ENCODE measurements at places on chromosomes 1 and 21.

DNA sequence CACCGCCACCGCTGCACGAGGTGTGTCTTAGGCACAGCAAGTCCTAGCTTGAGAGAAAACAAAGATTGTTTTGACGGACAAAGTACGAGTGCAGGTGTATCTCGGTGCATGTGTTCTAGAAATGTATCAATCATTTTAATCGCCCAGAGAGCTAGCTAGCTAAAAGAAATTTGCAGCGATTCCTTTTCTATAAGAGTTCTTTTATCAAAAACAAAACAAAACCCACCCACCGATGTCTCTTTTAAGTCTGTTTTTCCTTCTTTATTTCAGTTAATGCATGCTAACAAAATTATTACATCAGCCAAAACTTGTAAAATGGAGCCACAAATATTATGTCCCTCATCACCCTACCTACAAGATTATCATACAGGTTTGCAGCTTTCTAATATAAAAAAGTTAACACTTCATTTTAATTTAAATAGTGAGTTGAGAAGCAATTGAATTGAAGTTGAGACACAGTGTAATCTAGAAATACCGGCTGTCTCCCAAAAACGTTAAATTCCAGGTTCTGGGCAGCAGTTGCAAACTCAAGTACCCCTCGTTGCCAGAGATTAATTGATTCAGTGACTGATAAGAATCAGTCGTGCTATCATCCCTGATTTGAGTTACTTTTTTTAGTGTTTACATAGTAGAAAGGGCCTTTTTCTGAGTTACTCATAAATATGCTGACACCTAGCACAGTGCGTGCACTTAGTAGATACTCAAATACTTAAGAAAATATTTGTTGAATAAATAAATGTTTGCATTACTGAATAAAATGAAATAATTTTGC is 1.5 kb upstream of the SYDE2 start:
- DNase-seq = no peak

GRCh38 chr1:44801491-44802305 is 1.5 kb downstream of the PLK3 start:
- DNase-seq = no peak

DNA sequence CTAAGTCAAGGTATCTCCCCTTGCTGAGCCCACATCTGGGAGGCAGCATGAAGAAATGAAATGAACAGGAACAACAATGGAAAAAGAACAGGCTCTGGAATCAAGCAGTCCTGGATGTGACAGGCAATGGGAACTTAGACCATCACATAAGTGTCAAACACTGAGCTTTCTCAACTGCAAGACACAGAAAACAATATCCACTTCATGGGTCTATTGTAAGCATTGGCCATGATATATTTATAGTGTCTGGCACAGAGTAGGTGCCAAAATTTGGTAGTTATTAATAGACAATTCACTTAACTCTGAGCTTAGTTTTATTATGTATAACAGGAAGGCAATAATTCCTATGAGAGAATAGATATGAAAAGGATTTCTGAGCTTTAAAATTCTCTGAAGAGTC is 64.1 kb upstream of the ATP1B1 start:
- DNase-seq = no peak

GRCh38 chr1:216749232-216749631 is 26.0 kb upstream of the ESRRG start:
- DNase-seq = no peak

GRCh38 chr1:3312898-3313575 is 141.4 kb upstream of the ARHGEF16 start:
- DNase-seq = no peak

- no peak for DNase-seq
These were observed 154.6 kb upstream of the LRRC7 start for GRCh38 chr1:69413129-69413528.

DNA sequence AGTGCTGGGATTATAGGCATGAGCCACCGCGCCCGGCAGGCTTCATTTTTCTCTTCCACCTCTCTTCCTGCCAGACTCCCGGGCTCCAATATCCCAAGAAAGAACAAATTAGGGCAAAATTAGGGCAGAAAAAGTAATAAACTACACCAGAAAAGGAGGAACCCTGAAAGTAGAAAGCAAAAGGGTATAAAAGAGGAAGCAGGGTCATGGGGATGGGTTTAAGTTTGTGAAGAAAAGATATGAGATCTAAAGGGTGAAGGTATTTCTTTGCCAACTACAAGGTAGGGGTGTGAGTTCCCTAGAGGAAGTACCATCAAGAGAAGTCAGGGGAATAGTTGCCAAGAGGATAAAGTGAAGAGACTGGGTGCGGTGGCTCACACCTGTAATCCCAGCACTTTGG is 9.9 kb downstream of the PTPN22 start:
- DNase-seq = no peak

DNA sequence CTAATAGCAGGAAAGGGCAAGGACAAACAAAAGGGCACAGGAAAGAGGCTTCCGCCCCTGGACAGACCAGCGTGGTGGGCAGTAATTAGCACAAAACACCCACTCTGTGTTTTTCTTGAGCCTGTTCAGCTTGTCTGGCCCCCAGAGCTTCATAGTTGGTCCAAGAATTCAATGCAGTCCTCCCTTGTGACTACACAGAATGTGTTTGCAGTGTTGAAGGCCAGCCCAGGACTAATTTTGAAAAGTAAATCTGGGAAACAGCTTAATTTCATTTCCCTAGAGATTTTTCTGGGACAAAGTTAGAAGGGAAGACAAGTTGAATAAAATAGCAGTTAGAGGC is 49.2 kb upstream of the LMO4 start:
- DNase-seq = no peak

DNA sequence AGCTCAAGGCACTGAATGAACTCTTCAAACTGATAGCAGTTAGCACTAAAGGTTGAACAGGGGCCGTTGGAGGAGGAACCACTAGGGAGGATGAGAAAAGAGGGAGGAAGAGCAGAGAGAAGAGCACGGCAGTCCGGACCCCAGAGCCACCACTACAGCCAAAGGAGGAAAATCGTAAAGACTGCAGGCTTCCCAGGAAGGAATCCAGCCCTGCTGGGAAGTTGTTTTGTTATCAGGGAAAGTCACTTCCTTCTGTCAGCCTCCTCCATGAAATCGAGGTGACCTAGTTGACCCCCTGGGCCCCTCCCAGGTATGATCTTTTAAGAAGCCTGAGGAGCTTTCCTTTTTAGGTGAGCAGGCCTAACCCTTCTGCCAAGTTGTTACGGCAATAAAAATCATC is 88.2 kb downstream of the PBX1 start:
- no peak for DNase-seq

GRCh38 chr1:228812961-228813360 is 77.7 kb downstream of the RHOU start:
- no peak for DNase-seq

DNA sequence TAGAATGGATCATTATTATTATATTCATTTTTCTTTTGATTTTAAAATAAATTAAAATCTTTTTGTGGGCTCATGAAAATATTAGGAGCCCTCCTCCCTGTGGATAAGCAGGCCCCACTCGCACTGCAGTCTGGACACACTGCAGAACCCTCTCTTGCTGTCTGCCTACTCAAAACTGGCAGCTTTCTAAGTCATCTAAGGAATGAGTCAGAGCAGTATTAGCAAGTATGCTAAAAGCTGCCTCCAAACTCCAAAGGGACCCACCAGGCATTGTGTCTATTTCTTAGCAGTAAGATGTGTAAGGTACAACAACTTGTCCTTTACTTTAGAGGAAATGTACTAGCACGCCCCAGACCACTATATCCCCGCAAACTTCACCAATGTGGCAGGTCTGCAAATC is 108.8 kb downstream of the SYF2 start:
- no peak for DNase-seq

- DNase-seq = no peak
These were observed 23.1 kb downstream of the USP24 start for GRCh38 chr1:55192093-55192492.

- DNase-seq = no peak
These were observed 282.2 kb downstream of the ZNF648 start for GRCh38 chr1:181779343-181779742.

DNA sequence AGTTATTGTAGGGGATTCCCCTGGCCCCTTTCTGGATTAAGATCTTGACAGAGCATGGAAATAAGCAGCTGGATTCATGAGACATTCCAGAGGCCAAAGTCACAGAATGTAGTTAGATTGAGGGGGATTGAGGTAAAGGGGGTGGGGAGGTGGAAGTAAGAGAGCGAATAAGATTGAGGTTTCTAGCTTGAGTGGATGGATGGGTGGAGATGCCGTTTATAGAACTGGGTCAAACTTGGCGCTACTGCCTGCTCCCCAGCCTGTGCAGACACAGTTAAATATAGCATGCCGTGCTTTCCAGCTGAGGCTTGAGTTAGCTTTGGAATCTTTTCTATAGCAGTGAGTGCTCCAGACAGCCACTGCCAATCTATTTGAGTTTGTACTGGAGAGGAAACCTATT is 85.7 kb downstream of the DYRK1A start:
- no peak for DNase-seq

DNA sequence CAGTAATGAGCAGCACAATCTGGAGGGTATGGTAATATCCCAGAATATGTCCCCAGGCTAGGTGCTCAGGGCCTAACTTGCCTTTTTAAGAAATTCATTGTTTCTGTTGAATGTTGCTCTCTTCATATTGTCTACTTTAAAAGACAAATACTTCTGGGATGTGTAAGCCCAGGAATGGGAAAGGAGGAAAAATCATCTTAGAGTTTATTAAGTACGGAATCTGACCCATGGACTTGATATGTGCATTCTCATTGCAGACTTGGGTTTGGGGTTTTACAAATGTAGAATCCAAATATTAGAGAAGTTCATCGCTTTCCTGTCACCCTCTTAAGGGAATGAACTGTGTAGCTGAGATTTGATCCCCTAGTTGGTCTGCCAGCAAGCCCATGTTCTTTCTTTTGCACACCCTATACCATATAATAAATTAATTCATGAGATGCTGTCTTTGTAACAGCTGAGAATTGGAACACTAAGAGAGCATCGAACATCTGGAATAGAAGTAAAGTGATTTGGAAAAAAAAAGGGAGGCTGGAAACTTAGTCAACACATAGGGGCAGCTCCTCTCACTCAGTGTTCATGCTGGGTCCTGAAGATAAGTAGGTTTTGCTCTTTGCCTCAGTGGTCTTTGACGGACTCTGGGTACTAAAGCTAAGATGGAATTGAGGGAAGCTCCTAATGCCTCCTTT is 235.8 kb upstream of the C1orf105 start:
- DNase-seq = no peak

- no peak for DNase-seq
These were observed 12.6 kb upstream of the EDN2 start for GRCh38 chr1:41497056-41497440.

DNA sequence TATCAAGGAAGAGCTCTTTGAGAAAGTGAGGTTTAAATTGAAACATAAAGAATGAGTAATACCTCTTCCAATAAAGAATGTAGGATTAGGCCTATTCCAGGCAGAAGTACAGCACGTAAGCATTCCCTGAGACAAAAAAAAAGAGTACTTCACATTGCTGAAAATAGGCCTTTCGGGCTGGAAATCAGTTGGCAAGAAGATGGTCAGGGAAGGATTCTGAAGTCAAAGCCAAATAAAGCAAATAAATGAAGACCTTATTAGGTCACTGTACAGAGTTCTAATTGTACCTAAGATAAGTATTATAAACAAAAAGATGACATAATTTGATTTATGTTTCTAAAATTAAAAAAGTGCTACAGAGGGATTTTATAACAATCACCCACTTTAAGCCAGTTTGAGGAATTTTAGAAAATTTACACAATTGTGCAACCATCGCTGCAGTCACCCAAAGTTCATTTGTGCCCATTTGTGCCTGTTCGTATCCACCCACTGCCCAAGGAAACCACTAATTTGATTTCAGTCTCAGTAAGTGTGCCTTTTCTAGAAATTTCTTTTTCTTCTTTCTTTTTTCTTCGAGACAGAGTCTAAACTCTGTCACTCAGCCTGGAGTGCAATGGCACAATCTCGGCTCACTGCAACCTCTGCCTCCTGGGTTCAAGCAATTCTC is 58.6 kb downstream of the FMO4 start:
- no peak for DNase-seq

- DNase-seq = no peak
These were observed 234.3 kb upstream of the ADAMTS5 start for GRCh38 chr21:27201197-27201596.

- no peak for DNase-seq
These were observed 12.5 kb downstream of the RIMS3 start for GRCh38 chr1:40652979-40653378.

- DNase-seq = no peak
These were observed 982 bp upstream of the TRIM17 start for GRCh38 chr1:228417483-228418203.

- no peak for DNase-seq
These were observed 2.9 kb downstream of the KCNJ10 start for GRCh38 chr1:160066829-160067745.

DNA sequence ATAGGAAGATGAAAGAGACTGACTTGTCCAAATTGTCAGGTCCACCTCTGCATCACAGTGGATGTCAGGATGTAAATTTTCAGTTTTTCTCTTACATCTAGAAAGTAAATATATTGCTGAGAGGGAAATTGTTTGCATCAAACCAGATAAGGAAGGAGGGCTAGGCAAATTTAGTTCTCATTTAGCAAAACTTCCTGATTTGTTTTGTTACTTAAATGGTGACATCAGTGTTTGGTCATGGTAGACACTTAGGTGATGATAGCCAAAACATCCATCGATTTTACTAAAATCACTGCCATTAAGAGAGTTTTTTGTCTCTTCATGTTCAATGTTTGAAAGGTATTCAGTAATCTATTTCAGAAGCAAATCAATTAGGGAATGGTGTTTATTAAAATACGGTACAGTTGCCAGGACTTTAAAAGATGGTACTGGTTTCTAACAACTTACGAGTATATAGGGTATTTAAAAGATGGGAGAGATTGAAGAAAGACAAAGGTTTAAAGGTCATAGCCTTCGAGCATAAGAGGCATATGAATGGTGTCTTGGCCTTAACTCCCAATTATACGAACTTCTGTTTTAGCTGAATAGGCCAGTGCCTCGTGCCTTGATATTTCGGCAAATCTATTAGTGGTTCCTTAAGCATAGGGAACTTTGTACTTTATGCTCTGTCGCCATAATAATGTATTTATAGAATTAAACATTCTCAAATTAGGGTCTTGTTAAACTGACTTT is 3.0 kb downstream of the IER5 start:
- DNase-seq = no peak

GRCh38 chr1:172404121-172404520 is 16.4 kb upstream of the C1orf105 start:
- DNase-seq = no peak

DNA sequence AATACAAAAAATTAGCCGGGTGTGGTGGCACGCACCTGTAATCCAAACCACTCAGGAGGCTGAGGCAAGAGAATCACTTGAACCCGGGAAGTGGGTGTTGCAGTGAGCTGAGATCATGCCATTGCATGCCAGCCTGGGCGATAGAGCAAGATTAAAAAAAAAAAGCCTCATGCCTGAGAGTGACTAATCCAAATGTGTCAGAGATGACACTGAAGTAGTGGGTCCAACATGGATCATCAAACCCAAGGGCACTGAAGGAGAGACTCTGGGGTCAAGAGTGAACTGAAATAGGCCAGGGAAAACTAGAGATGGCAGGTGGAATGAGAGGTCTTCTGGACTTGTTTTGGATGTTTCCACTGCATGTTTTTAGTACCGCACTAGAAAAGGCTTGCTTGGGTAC is 10.2 kb upstream of the CACHD1 start:
- DNase-seq = no peak

GRCh38 chr1:222970040-222970439 is 155.2 kb downstream of the DISP1 start:
- DNase-seq = no peak
